ENCODE measurements at places on chromosomes 6 and 20. TPM values are rescaled to one million over a fixed set of nuclear protein-coding genes. Genes with fewer than 3 reads are reported as not detected.
A peak's percentile ranks its signal among the peaks of the same experiment; 100 is the strongest.

GRCh38 chr20:24723186-24723585 lies 225.9 kb upstream of the CST7 start:
- no peak overlapping the region for H3K4me3 ChIP-seq
- H3K4me1 ChIP-seq = no peaks in the 10 kb centered on the region
- peaks cover 5% of the 10 kb centered on the region for H3K27me3 ChIP-seq

- peak overlapping the region; percentile 73 for H3K27ac ChIP-seq
- peak; percentile 57 for DNase-seq
- H3K36me3 ChIP-seq = peaks cover 78% of the 10 kb centered on the region
- no peaks in the 10 kb centered on the region for H3K27me3 ChIP-seq
- H3K4me1 ChIP-seq = peaks cover 23% of the 10 kb centered on the region
- peak overlapping the region; percentile 72 for H3K4me3 ChIP-seq
Observed at GRCh38 chr6:28383235-28384142, 16.1 kb downstream of the ZSCAN12 start.

DNA sequence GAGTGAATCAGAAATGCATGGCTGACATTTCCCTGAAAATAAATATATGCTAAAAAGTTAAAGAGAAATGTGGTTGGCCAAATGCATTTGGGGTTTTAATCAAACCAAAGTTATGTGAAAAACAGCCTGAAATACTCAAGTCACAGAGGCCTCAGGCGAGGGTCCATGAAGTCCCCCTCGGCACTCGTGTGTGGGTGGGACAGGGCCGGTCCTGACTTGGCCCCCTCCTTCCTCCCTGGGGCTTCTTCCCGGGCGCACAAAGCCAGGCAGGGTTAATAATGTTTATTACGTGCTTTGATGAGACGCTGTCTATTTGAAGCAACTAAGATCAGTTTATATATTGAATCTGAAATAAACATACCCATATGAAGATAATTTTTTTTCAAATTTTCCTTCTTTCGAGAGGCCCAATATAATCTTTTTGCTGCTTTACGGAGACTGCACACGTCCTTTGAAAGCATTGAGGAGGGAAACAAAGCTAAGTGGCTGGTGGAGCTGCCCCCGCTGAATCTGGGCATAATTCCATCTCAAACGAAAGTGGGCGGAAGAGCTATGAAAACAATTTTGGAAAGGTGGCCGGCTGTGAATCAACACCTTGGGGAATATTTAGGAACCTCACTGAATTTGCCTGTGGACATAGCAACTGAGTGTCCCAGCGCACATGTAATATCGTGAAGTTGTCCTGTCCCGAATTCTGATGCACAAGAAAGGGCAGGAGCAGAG lies 55.8 kb upstream of the SMOC2 start:
- no peaks in the 10 kb centered on the region for H3K4me1 ChIP-seq
- DNase-seq = no peak
- no peak overlapping the region for H3K4me3 ChIP-seq
- no peaks in the 10 kb centered on the region for H3K36me3 ChIP-seq
- H3K27ac ChIP-seq = no peak overlapping the region
- H3K27me3 ChIP-seq = no peaks in the 10 kb centered on the region

- H3K36me3 ChIP-seq = no peaks in the 10 kb centered on the region
- no peaks in the 10 kb centered on the region for H3K27me3 ChIP-seq
- no peak overlapping the region for H3K4me3 ChIP-seq
- H3K4me1 ChIP-seq = no peaks in the 10 kb centered on the region
- no peak overlapping the region for H3K27ac ChIP-seq
Observed at GRCh38 chr6:84309336-84309735, 81.9 kb upstream of the CEP162 start.

DNA sequence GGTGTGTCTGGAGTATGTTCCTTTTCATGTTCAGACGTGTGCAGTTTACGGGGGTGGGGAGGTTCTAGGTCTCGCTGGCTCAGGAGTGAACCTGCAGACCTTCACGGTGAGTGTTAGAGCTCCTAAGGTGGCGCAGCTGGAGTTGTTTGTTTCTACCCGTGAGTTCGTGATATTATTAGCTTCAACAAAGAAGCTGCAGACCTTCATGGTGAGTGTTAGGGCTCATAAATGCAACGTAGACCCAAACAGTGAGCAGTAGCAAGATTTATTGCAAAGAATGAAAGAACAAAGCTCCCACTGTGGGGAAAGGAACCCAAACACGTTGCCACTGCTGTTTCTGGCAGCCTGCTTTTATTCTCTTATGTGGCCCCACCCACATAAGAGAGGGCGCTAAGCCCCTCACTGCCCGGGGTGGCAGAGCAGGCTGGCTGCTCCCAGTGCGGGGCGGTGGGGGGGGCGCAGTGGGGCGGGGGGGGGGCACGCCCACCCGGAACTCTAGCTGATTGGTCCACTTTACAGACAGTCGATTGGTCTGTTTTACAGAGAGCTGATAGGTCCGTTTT lies 41.3 kb upstream of the GMPR start:
- peaks cover 4% of the 10 kb centered on the region for H3K27me3 ChIP-seq
- DNase-seq = no peak
- no peaks in the 10 kb centered on the region for H3K4me1 ChIP-seq
- H3K36me3 ChIP-seq = no peaks in the 10 kb centered on the region

The IL17F gene
- total RNA-seq = not detected

The DZANK1 gene
- 1.9 TPM for total RNA-seq

The BTNL2 gene
- not detected for total RNA-seq

Measured in activated naive CD8-positive, alpha-beta T cell treated with anti-CD3 and anti-CD28 coated beads for 36 hours (primary cell).